ENCODE measurements at places on chromosomes 6 and 20.

DNA sequence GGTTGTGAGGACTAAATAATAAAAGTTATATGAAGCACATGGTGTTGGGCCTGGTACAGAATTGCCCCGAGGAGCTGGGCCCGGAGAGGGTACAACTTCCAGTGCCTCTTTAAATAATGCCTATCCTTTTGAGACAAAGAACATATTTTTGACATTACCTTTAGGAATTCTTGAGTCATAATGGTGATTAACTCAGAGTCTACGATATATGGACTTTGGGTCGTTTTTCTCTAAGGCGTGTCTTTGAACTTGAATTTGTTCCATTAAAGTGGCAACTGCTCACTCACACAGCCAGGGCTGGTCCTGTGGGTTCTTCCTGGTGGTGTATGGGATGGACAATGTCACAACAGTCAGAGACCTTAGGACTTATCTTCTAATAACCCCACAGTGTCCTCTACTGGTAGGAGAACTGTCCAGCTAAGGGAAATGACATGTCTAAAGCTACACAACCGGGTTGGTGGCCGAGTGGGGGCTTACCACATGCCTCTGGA lies 106.5 kb downstream of the CDC5L start:
- DNase-seq = peak; percentile 20

DNA sequence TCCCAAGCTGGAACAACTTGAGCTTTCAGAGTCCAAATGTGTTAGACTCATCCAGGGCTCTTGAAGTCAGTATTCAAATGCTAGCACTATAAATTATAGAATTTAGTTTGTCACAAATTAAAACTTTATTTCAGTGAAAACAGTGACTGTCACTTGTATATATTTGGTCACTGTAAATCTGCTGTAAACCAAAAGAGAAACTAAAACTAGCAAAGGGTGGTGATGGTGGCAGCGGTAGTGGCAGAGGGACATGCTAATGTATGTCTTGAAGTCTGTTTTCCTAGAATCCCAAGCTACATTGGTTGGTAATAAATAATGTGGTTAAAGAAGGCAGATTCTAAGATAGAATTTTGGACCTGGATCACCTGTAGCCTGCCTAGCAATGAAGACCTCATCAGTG lies 140.4 kb upstream of the CENPW start:
- no peak for DNase-seq

DNA sequence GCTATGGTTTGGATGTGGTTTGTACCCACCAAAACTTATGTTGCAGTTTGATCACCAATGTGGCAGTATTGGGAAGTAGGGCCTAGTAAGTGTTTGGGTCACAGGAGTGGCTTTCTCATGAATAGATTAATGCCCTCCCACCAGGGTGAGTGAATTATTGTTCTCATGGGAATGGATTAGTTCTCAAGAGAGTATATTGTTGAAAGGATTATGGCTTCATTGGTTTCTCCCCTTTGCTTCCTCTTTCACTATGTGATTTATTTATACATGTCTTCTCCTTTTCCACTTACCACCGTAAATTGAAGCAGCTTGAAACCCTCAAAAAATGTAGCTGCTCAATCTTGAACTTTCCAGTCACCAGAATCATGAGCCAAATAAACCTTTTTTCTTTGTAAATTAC lies 10.8 kb downstream of the UFL1 start:
- DNase-seq = no peak

- no peak for DNase-seq
These were observed 68.1 kb upstream of the CEP85L start for GRCh38 chr6:118719351-118720124.

GRCh38 chr6:89895276-89895874 lies 1.1 kb downstream of the GJA10 start:
- DNase-seq = peak; percentile 69

DNA sequence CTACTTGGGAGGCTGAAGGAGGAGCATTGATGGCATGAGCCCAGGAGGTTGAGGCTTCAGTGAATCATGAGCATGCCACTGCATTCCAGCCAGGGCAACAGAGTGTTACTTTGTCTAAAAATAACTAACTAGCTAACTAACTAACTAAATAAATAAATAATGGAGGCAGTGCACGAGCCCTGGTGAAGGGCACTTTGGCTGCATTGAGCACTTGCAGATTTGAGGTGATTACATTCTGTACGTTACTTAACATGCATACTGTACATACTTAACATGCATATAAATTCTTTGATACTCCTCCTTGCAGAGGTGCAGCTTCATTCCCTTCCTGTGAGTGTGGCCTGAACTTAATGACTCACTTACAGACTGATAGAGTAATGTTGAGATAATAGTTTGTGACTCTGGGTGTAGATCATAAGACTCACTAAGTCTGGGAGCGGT lies 10.7 kb downstream of the HLA-A start:
- no peak for DNase-seq

- no peak for DNase-seq
These were observed 8.5 kb downstream of the PCMTD2 start for GRCh38 chr20:64264091-64264490.

DNA sequence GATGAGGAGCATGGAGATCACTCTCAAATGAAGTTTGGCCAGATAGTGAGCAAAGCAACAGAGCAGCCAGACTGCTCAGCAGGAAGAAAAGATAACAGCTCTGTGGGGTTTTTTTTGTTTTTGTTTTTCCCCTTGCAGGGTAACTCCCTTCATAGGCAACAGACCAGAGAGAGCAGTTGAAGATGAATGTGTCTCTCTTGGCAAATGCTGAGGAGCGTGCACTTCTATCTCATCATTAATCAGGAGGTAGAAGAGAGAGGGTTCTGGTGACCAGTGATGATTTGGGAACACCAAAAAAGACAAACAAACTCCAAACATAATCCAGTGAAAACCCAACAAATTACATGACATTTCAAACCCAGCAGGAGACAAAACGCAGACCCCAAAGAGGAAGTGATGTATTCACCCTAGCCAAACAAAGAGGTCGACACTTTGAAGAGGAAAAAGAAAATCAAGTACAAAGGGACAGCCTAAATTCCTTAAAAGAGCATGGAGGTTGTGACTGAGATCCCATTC lies 66.2 kb upstream of the RREB1 start:
- DNase-seq = peak; percentile 92

DNA sequence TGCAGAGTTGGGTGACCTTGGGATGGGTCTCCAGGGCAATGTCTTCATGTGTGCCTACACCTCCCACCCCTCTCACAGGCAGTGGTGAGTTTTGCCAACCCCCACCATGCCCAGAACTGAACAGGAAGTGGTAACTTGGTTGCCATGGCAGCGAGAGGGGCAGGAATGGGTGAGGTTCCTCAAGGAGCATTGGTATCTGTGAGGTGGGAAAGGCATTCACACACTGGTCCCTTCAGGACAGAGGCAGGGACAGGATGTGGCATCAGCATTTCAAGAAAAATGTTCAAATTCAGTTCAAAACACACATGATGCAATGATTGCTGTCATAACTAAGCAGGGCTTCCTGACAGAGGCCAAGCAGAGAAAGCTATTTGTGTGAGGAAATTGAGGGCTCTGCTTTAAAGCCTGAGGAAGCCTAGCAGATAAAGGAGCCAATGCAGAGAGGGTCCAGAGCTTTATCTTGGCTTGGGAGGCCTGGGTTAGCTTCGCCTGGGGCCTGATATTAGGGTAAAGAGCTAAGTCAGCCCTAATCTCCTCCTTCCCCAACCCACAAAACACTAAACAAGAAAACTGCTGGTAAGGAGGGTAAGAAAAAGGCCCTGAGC lies 551 bp downstream of the TREML2 start:
- DNase-seq = peak; percentile 94

GRCh38 chr20:34712525-34713192 lies 8.5 kb downstream of the TP53INP2 start:
- no peak for DNase-seq

DNA sequence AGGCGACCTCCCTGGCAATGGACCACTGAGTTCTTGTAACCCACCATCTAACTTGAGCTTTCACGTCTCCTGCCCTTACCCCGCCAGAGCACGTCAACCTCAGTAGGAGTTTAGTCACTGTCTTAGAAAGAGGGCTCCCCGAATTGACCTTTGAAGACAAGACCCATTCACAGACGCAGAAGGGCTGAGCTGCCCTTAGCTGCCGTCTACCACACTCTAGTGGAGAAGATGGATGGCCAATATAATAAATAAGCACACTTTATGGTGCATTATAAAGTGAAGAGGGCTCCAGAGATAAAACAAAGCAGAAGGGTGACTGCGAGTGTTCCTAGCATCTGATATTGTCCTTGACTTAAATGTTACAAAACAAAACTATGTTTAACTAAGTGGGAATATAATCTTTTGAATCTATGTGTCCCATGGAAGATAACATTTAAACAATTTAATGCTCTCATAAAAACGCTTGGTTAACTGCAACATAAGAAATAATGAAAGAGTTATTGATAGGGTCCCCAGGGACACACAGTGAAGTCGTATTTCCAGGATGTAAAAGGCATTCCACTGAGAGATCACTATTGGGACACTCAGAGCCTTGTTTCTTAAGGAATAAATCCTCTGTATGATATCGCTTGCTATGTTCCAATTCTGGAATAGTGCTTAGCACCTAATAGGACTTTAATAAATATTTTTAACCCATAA lies 261.1 kb downstream of the THBS2 start:
- no peak for DNase-seq

DNA sequence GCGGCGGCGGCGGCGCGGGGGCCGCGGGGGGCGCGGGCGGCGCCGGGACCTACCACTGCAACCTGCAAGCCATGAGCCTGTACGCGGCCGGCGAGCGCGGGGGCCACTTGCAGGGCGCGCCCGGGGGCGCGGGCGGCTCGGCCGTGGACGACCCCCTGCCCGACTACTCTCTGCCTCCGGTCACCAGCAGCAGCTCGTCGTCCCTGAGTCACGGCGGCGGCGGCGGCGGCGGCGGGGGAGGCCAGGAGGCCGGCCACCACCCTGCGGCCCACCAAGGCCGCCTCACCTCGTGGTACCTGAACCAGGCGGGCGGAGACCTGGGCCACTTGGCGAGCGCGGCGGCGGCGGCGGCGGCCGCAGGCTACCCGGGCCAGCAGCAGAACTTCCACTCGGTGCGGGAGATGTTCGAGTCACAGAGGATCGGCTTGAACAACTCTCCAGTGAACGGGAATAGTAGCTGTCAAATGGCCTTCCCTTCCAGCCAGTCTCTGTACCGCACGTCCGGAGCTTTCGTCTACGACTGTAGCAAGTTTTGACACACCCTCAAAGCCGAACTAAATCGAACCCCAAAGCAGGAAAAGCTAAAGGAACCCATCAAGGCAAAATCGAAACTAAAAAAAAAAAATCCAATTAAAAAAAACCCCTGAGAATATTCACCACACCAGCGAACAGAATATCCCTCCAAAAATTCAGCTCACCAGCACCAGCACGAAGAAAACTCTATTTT lies 2.0 kb downstream of the FOXC1 start:
- peak; percentile 34 for DNase-seq

DNA sequence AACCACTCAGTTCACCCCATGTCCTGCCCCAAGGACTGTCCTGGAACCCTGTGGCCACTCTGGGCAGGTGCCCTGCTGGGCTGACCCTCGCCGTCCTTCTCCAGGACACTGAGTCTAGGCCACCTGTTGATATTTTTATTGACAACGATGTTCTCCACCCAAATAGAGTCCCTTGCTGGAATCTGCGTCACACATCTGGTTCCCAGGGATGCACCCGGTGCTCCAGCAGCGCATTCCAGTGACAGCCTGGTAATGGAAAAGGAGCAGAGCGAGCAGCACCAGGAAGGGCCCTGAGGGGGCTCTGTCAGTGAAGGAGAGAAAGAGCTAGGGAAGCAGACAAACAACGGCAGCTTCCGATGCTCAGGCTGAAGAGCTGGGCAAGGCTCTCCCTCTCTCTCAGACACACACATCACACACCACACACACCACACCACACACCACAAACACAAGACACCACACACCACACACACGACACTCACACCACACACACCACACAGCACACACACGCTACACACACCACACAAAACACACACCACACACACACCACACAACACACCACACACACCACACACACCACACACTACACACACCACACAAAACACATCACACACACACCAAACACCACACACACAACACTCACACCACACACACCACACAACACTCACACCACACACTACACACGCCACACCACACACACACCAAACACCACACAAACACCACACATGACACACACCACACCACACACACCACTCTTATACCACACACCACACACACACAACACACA lies 117.9 kb upstream of the THBS2 start:
- DNase-seq = peak; percentile 3

- DNase-seq = no peak
These were observed 15.7 kb upstream of the SIRT5 start for GRCh38 chr6:13558718-13559117.

DNA sequence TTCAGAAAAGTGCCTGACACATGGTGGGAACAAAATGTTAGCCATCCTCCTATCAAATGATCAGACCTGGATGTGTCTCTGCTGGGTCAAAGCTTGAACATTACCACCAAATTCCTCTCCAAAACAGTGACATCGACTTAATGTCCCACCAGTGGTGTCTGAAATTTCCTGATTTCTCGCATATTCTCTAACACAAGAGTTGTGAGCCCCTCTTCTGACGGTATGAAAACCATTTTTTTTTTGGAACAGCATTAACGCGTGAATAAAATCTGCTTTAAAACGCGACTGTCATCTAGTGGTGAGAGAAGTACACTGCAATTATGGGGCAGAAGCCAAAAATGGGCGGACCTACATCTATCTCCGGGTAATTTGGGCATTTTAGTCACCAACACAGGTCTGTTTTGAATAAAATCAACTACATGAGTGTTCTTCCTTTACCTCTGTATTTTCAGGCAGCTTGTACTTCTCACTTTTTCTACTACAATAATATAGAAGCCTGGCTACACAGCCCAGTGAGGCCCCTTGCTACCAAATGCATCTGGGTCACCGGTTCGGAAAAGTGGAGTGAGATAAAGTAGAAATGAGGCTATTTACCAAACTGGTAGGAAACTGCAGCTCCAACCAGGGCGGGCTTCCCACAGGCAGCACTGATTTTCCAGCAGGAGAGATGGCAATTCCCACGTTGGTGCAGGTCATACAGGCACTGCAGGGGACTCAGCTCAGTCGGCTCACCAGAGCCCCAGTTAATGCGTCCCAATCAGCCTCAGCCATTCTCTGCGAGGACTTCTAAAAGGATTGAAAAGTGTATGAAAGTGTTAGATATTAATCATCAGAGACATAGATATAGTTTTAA lies 27.4 kb downstream of the MGME1 start:
- DNase-seq = peak; percentile 89

DNA sequence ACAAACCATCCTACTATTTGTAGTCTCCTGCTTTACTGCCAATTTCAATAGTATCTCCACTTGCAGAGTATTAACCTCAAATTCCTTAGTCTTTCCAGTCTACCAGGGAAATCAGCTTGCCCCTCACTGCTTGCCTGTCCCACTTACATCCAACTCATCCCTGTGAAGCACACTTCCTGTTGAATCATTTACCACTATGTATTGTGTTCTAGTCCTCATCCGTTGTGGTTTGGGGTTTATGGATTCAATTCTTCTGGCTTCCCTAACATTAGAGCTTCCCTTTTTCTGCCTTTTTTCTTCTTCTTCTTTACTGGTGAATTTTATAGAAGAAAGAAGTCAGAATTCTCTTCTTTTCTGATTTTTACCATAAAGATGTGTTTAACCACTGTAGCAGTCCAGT lies 5.1 kb upstream of the TXLNB start:
- peak; percentile 27 for DNase-seq

GRCh38 chr20:58715801-58716475 lies 23.3 kb downstream of the NPEPL1 start:
- DNase-seq = no peak

- no peak for DNase-seq
These were observed 64.9 kb downstream of the LAMA4 start for GRCh38 chr6:112189494-112189893.

Data from hematopoietic multipotent progenitor cell treated with erythropoietin and hydrocortisone succinate and interleukin-3 and kit ligand, for 6 days (in vitro differentiated cells).